ENCODE measurements at places on chromosomes 2 and 18.

- no peak for DNase-seq
Observed at GRCh38 chr2:73939419-73939818, 12.7 kb downstream of the DGUOK start.

GRCh38 chr18:37391698-37392548 is 173.7 kb downstream of the CELF4 start:
- DNase-seq, result no peak

DNA sequence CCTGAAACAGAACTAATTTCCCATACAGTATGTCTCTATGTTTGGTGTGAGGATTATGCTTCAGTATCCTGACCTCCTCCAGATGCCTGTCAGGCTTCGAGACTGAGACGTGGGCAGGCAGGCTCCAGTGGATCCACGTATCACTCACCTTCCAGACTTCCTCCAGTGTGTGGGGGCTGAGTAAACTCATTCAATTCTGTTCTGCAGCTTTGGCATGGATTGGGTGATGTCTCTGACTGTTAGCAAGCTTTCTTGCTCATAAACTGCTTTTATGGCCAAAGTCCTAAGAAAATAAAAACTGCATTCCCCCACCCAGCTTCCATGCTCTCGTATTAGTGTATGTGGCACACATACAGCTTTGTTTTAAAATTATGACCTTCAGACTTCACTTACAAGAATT is 53.6 kb downstream of the CCDC93 start:
- DNase-seq, result no peak

DNA sequence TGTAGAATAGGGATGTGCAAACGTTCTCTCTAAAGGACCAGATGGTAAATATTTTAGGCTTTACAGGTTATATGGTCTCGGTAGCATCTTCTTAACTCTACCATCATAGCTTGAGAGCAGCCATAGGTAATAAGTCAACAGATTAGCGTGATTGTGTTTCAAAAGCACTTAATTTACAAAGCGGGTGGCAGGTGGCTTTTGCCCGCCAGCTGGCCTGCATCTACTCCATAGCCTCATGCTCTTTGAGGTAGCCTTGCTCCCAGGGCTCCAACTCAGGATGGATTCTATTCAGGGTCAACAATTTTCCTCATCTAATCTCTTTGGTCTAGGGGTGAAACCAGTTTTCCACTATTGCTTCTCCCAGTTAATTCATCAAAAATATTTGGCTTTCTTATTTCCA is 5.0 kb upstream of the ATP9B start:
- DNase-seq, result no peak

DNA sequence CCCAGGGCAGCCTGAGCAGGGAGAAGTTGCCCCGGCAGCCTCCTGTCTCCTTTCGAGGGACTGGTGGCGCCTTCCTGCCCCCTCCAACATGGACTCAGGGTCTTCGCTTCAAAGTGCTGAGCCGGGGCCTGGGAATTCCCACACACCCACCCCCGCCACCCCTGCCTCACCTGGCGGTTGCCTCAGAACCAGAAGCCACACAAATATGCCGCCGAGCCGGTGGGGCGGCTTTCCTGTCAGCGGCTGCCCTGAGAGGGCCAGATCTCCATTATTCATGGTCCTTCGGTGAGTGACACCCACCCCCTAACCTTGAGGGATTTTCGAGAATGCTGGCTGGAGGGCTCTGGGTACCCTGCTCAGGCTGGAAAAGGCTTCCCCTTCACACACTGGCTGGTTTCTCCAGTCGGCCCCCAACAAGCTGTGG is 71.7 kb downstream of the SMAD7 start:
- DNase-seq, result no peak

DNA sequence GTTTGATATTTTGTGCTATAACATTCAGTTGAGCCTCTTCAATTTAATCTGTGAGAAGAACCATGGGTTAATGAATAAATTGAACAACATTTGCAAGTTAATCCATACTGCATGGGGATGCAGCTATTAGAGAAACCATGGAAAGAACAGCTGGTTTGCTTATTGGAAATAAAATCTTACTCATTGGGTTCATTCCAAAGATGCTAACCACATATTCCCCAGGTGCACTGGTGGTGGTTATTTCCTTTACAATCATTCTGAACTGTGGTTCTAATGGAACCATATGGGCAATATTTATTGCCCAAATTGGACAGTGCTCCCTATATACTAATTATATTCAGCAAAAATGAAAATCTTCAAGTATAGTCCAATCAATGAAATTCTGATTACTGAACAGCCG is 1200.4 kb upstream of the CDH2 start:
- no peak for DNase-seq

- peak; percentile 67 for DNase-seq
Observed at GRCh38 chr2:219497495-219498279, 1.0 kb upstream of the GMPPA start.

GRCh38 chr2:76826691-76827090 is 695.5 kb downstream of the LRRTM4 start:
- DNase-seq, result no peak

- DNase-seq, result no peak
Observed at GRCh38 chr18:53819671-53820070, 404.8 kb downstream of the MBD2 start.

- peak; percentile 15 for DNase-seq
Observed at GRCh38 chr2:161367675-161368074, 48.4 kb upstream of the TBR1 start.

DNA sequence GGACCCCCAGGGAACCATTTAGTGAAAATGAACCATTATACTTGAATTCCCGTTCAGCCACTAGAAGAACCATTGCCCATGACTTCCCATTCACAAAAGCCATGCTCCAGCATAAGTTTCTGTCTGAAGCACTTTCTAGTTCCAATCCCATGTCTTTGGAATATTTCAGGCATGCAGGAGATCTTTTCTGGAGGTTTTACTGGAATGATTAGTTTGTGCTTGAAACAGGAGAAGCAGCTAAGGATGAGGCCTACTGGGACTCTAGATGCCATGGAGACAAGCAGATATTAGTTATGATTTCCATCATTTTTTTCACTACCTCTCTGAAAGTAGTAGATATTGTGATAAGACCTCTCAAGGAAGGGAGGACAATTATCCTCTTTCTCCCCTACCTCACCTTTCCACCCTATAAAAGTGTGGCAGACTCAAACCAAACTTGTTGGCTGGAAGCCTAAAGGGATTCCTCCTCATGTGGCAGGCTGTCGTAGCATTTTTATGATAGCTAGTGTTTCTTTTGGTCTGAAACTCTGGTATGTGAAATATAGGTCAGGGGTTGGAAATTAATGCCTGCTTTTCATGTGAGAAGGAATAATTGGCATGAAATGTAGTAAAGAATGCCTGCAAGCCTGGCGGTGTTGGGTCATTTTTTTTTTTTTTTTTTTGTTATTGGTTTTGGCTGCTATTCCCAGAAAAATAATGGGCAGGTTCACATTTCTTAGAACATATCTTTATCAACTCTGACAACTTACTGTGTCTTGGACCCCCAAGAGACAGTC is 29.3 kb upstream of the MMADHC start:
- DNase-seq, result peak; percentile 33

DNA sequence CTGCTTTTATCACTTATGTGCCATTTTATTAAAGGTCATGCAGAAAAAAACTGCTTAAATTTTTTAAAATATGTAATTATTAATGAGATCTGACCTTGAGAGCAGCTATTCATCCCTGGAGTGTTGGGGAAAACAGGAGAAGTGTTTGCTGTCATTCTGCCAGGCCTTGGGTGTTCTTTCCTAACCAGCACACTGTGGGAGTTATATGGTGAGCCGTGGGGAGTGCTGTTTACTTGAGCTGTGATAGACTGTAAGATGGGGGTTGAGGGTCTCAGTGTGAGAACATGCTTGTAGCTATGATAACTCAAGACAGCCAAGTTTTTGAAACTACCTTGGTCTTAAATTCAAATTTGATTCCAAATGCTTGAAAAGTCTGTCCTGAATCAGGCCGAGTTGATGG is 101.3 kb upstream of the ARHGAP28 start:
- DNase-seq, result no peak

DNA sequence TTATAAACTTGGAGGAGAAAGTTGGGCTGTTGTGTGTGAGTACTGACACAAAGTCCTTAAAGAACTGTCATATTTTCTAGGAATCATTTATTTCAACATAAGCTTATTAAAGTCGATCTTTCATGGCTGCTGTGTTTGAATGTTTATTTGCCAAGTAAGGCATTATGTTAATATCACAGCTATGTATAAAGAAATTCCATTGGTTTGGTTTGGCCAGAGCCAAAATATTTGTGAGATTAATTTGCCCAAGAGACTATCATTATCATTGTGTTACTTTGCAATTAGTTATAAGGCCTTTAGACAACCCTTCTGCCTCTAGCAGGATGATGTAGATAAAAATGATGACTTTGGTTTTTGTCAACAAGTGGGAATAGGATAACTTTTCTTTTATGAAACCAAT is 240.6 kb upstream of the NT5C1B start:
- DNase-seq, result no peak

- DNase-seq, result no peak
Observed at GRCh38 chr2:174729797-174730697, 34.2 kb downstream of the CHRNA1 start.

DNA sequence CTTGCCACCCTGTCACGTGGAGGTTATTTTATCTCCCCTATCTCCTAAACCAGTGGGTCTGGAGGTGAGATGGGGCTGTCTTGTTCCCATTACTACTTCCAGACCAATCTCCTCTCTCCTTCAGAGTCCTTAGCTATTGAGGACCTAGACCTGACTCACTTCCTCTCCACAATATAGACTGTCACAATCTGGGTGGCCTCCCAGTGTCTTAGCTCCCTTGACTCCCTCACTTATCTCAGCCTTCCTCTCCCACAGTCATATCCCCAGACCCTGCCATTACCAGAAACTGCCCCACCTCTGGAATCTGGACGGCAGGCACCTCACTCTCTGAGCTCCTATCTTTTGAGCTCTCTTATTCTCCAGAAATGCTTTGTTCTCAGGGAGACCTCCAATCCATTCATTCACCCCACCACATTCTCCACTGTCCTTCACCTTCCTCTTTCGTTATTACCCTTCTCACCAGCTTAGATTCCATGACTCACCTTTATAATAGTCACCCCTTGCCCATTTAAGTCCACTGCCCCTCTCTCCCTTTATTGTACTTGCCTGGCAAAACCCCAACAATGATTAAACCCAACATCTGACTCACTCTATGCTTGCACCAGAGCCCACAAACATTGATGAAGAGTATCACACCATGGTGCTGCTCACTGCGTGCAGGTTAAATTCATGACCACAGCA is 23.3 kb upstream of the SIX3 start:
- no peak for DNase-seq

DNA sequence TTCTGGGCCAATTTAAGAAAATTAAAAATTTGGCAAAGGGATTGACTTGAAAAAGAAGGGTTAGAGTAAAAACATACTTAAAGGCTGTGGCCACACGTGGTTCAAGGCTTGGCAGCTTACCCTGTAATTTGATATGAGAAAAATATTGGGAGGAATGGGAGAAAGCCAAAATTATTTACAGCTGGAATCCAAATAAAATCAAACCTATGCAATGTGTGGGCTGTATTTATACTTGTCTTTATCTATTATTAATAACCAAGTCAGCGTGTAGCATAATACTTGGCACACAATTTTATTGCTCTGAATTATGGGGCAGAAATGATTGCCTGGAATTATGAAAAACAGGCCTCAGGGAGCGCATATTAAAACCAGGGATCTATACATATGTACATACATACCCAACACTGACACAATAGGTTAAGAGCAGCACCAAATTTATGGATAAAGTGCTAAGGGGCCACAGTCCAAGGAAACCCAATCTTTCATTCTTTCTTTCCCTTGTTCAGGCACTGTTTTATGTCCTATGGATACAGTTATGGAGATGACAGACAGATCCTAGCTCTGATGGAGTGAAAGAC is 35.6 kb downstream of the FAM124B start:
- DNase-seq, result peak; percentile 83

DNA sequence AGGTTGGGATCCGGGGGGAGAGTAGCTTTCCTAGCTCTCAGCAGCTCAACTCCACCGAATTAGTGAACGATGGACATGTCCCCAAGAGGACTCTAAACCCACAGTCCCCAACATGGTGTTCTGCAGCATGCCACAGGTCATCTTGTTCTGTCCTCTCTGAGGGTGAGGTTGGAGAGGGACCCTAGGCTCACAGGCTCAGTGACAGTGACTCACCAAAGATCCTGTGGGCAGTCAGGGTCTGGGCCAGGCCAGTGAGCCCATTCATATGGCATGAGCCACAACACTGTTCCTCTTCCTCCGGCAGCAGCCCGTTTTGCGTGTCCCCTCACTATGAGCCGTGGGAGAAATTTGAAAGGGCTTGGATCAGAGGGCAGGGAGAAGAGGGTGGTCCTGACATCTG is 2.8 kb upstream of the SLC20A1 start:
- DNase-seq, result no peak

- no peak for DNase-seq
Observed at GRCh38 chr2:127115471-127116199, 8.7 kb upstream of the BIN1 start.

GRCh38 chr18:45667056-45667736 is 51.9 kb downstream of the SLC14A2 start:
- no peak for DNase-seq

DNA sequence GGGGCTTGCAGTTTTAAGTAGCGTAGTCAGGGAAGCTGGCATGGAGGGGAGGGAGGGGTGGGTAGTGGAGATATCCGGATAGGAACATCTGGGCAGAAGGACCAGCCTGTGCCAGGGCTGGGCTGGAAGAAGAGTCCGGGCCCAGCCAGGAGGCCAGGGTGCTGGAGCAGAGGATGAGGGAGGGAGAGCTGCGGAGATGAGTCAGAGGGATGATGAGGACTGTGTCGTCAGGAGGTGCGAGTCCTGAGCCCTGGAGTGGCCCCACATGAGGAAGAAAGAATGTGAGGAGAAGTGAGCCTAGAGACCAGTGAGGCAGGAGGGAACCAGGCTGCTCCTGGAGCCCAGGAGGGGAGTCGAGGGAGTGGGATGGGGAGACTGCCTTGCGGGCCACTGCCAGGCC is 82.4 kb downstream of the CTIF start:
- DNase-seq, result no peak

DNA sequence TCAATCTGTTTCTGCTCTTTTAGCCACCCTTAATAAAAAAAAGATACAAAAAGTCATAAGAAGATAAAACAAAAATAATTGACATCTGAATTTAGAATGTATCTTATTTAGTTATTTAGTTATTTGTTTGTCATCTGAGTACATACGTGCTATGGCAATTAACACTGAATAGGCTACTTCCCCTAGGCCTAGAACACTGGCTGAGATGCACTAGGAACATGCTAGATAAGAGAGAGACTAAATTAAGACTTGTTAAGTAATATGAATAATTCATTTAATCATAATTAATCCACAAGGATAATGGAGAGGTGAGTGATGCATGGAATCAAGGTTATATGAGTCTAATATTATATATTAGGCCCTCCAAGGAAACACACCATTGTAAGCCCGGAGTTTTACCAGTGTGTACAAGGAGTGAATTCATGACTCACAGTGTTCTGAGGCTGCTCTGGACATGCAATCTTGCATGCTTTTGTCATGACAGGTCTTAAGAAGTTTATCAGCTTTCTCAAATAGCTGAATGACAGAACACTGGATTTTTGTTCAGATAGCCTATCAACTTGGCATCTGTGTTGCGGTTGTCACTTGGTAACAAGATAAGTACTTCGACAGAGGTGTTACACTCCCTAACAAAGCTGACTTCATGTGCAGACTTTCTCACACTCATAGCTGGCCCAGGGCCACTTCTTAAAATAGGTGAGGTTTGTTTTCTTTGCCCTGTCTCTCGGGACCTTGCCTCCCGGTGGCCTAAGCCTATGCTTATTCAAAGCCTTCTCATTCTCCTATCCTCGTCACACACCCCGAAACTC is 5.0 kb upstream of the SERPINB2 start:
- DNase-seq, result no peak
